Cerebellar nuclear complex (tissue), 1 donor: ENCODE measurements at places on chromosomes 13 and 19.

DNA sequence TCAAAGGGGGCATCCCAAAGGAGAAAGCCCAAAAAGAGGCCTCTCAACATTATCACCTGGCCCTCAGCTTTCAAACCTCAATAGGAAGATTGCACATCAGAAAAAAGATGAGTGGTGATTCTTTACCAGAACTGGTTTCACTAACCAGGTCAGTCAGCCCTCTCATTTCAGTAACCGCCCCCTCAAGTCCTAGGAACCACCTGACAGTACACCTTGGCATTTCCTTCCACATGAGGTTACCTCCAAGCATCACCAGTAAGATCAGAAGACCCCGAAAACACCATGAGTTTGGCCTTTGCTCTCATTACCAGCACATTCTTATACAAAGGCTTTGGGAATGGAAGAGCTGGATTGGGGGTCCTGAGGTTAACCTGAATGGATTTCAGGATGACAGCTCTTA lies 200.5 kb downstream of the SUCLA2 start:
- DNase-seq = no peak

GRCh38 chr19:2949939-2950285 lies 5.1 kb upstream of the ZNF77 start:
- no peak for DNase-seq

DNA sequence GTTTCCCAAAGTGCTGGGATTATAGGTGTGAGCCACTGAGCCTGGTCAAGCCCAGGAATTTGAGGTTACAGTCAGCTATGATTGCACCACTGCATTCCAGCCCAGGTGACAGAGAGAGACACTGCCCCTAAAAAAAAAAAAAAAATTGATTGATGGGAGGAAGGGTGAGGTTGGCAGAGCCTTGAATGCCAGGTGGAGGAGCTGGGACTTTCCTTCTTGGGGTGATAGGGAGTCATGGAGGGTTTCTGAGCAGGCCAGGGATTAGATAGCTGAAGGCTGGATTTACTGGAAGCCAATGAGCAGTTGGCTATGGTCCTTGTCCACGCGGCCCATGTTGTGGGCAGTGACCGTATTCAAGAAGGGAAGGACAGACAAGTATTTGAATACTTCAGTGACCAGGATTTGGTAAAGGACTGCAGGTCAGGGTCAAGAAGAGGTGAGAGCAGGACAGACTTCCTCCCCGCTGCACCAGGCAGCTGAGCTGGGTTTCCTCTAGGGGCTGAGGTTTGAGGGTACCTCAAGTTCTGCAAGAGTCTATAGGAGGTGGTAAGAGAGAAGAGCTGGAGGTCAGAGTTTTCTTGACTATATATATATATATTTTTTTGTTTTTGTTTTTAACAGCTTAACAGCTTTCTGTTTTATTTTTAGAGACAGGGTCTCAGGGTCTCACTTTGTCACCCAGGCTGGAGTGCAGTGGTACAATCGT lies 6.9 kb upstream of the ICAM4 start:
- no peak for DNase-seq

GRCh38 chr19:7852851-7853769 lies 21.1 kb downstream of the PRR36 start:
- peak; percentile 11 for DNase-seq

DNA sequence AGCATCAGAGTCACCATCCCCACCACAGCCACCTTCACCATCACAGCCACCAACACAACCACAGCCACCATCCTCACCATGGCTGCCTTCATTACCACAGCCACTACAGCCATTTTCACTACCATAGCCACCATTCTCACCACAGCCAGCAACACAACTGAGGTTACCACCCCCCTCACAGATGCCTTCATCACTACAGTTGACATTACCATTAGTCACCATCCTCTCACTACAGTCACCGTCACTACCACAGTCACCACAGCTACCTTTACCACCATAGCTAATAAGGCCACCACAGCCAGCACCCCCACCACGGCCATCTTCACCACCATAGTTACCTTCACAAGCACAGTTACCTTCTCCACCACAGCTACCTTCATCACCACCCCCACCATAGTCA lies 269.6 kb downstream of the DNAJC15 start:
- no peak for DNase-seq

- DNase-seq = no peak
These were observed 5.9 kb downstream of the MTMR6 start for GRCh38 chr13:25281193-25281934.
